ENCODE measurements at places on chromosomes 5 and 9.
A peak's percentile ranks its signal among the peaks of the same experiment; 100 is the strongest.

- DNase-seq = no peak
Measured at GRCh38 chr9:134555094-134555650, 86.4 kb upstream of the COL5A1 start.

GRCh38 chr5:113759505-113759904 lies 246.0 kb downstream of the YTHDC2 start:
- no peak for DNase-seq

GRCh38 chr5:158162479-158163034 lies 303.6 kb upstream of the CLINT1 start:
- DNase-seq = no peak

- DNase-seq = no peak
Measured at GRCh38 chr9:20186231-20186630, 397.4 kb upstream of the SLC24A2 start.

DNA sequence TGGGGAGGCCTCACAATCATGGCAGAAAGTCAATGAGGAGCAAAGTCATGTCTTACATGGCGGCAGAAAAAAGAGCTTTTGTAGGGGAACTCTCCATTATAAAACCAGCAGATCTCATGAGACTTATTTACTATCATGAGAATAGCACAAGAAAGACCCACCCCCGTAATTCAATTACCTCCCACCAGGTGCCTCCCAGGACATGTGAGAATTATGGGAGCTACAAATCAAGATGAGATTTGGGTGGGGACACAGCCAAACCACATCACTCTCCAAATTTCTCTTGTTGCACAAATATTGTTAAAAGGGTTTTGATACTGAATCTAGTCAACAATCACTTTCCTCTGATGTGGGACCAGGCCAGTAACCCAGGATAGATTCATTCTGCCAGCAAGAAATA lies 1176.1 kb downstream of the CDH9 start:
- DNase-seq = no peak

DNA sequence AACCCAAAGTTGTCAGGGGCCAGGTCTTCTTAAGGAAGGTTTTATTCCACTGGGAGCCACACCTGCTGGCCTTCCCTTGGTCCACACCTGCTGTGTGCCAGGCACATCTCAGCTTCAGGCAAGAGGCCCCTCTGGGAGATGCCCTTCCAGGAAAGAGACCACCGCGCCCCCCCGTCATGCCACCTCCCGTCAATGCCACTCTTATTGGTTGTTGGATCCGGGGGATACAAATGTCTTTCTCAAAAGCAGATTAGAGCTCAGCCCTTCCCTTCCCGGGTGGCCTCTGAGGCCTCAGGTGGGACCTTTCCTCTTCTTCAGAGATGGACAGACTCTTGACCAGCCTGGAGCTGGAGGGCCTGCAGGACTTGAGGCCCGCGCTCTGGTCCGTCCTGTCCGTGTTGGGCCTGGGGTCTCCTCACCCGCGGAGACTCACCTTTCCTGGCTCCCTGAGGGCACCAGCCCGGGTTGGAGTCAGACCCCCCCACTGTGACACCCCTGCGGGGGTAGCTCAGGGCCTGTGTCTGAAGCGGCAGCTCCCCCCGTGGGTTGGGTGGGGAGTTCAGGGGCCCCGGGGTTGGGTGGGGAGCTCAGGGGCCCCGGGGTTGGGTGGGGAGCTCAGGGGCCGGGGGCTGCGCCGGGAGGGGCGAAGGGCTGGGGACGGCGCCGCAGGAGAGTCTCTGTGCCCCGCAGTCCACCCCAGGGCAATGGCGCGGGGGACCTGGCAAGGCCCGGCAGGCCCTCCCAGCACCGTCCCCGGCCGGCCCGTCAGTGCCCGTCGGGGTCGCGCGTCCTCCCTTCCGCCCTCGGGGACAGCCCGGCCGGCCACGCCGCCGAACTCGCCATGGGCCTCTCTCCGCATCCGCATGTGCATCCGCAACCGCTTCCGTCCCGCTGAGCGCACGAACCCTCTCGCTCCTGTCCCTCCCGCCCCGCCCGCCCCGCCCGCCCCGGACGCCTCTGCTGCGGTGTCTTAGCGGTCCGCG lies 3.7 kb upstream of the SLC9A3 start:
- no peak for DNase-seq

DNA sequence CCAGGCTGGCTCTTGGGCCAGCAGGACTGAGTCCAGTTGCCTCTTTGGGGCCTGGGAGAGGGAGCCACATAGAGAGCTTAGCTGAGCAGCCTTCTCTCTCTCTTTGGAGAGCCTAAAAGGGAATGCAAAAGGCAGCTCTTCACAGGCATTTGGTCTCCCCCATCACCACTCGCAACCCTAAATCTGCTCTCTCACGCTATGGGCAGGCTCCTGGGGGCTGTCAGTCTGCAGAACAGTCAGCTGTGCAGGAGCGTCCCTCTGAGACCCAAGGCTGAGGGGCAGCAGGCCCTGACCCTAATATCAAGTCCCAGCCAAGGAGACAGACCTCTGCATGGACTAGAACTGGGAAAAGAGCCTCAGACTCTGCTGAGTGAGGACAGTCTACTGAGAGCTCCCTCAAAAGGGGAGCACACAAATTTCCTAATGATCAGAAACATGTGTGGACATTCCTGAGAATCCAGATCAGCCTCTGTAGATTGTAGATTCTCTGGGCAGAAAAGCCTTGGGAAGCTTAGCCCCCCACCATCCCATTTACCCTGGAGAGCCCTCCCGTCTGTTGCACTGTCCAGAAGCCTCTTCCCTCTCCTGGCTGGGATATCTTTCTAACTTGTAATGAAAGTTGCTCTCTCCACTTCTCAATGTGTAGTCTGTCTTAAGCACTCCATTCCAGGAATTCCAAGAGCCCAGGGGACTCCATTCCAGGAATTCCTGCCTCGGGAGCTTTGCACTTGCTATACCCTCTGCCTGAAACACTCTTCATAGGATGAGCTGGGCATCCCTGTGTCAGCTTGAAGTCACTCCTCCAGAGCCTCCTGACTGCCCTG lies 79.4 kb downstream of the FAM114A2 start:
- DNase-seq = no peak

- no peak for DNase-seq
Measured at GRCh38 chr9:121529237-121529987, 29.8 kb upstream of the GGTA1 start.

- no peak for DNase-seq
Measured at GRCh38 chr5:158811921-158812320, 287.8 kb downstream of the EBF1 start.

GRCh38 chr9:136014924-136015633 lies 53.9 kb upstream of the UBAC1 start:
- no peak for DNase-seq

DNA sequence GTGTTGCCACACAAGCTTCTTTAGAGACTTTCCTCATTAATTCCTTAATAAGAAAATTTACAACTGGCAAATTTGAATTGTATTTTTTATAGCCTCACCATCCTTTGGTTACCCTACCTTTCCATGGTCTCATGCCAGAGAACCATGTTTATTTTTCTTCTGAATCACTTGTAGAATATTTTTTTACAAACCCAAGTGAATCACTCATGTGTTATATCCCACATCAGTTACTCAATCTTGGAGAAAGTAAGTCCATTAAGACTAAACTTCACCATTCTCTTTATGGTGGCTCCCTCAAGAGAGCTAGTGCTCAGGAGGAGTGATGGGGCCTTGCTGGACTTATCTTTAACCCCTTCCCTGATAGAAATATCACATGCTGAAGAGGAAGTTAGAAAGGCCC lies 128.9 kb downstream of the SUSD1 start:
- no peak for DNase-seq

DNA sequence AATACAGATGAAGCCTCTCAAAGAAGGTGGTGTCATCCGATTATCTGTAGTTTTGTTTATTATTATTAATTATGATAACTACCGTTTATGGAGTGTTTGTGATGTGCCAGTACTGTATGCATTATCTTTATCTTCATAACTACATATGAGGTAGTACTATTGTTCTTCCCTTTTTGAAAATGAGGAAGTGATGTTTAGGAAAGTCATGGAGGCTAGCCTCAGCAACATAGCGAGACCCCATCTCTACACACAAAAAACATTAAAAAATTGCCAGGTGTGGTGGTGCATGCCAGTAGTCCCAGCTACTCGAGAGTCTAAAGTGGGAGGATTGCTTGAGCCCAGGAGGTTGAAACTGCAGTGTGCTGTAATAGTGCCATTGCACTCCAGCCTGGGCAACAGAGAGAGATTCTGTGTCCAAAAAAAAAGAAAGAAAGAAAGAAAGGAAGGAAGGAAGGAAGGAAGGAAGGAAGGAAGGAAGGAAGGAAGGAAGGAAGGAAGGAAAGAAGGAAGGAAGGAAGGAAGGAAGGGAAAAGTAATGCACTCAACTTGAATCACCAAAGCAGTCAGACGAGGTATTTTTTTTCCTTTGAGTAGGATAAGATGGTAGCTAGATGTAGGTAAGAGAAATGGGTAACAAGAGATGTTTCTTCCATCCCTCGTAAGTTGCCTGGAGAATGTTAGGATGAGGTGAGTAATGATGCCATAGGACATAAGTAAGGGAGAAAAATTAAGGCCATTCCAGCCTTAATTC lies 47.8 kb downstream of the PAM start:
- DNase-seq = no peak

- DNase-seq = peak; percentile 10
Measured at GRCh38 chr5:154528005-154528594, 50.1 kb upstream of the HAND1 start.

GRCh38 chr5:61618577-61618976 lies 286.5 kb downstream of the ZSWIM6 start:
- DNase-seq = no peak

GRCh38 chr5:124956471-124957029 lies 210.1 kb upstream of the ZNF608 start:
- no peak for DNase-seq

DNA sequence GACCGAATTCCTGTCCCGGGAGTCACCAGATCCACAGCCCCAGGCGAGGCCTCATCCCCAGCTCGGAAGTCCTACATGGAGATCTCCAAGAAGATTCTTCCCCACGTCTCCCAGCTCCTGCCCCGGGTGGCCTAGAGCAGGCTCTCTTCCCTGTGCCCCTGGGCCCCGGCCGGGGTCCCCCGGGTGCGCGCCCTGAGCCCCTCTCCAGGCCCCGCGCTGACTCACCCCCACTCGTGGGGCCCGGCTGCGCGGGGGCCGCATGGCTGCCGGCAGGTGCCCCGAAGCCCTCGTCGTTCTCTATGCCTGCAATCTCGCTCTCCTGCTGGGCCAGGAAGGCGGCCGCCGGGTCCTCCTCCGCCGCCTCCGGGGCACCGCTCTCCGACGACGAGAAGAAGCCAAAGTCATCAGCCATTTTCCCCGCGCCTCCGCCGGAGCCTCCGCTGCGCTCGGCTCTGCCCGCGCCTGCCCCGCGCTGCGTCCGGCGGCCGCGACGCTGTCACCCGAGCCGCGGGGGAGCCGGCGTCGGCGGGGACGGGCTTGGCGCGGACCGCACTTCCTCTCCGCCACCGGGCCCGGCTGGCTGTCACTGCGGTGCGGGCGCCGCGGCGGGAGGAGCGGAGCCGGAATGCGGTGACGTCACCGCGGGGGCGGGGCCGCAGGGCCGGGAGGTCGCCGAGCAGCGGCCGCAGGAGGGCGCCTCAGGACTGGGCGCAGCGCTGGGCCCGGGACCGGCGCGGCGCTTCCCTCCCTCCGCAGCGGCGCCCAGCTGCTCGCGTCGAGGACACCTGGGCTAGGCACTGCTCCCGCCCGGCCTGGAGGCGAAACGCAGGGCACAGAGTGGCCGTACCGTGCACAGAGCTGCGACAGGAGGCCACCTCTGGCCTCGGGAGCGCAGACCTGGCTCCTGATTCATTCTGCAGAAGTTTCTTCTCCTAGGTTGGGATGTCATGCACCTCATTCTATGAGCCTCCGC lies at the start of gene CLTB:
Gene CLTB, minus strand, starts transcription at position 588 of the 973 bp plus-strand sequence. Its CDS starts 176 bp downstream, at position 412.
- no peak for DNase-seq

GRCh38 chr9:21576331-21577189 lies 94.4 kb upstream of the IFNE start:
- DNase-seq = no peak

GRCh38 chr9:112819635-112820496 lies 69.3 kb downstream of the SNX30 start:
- peak; percentile 10 for DNase-seq

- DNase-seq = no peak
Measured at GRCh38 chr9:94168203-94169000, 84.1 kb downstream of the PTPDC1 start.

DNA sequence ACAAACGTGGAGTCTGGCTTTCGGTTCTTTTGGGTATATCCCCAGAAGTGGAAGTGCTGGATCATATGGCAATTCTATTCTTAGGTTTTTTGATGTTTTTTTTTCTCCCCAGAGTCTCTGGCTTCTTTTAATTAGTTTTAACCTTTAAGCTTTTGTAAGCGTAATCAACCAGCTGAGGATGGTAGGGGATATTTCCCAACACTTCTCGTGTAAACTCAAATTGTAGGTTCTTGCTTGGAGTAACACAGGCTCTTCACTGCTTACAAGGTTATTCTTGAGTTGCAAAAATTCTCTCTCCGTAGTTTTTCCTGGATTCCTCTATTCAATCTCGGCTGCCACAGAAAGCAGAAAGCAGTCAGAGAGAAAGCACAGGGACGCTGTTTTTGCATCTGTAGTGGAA lies 11.9 kb downstream of the LAMC3 start:
- no peak for DNase-seq

DNA sequence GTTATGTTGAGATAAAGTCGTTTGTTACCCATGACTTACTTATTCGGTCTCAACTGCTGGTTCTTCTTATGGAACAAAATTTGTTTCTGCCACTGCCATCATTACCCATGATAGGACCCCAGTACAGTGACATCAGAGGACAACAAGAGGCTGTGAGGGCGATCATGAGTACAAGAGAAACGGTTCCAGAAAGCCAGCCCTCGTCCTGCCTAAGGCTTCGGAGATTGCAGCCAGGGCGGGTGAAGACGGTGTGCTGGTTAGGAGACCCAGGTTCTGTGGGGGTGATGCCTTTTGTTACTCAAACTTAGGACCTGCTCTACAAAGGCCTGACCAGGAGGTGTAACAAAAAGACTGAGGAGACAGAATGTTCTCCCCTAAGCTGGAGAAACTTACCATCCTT lies 10.9 kb downstream of the FYB1 start:
- no peak for DNase-seq

GRCh38 chr5:118193194-118193905 lies 795.0 kb downstream of the DTWD2 start:
- no peak for DNase-seq

DNA sequence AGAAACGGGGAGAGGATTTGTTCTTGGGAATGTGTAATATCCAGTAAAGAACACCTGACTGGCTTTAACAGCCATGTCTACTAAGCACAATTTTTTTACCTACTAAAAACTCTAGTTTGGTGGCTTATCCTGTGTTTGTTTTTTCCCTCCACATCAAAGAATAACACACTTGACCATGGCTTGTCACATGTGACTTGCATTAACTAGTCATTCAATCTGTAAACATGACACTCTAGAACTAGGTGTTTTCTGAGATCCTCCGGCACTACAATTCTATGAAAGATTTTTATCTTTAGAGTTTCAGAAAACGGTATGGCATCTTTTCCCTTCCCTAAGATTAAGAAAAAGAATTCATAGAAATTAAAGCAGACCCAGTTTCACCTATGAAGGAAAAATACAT lies 103.7 kb downstream of the CEMIP2 start:
- DNase-seq = no peak

- DNase-seq = no peak
Measured at GRCh38 chr5:173984218-173984617, 4.8 kb upstream of the C5orf47 start.
